Activated gamma-delta T cell treated with Interleukin-2 at 50 U/mL for 16 hours (primary cell): ENCODE measurements at places on chromosomes 11 and 22.

DNA sequence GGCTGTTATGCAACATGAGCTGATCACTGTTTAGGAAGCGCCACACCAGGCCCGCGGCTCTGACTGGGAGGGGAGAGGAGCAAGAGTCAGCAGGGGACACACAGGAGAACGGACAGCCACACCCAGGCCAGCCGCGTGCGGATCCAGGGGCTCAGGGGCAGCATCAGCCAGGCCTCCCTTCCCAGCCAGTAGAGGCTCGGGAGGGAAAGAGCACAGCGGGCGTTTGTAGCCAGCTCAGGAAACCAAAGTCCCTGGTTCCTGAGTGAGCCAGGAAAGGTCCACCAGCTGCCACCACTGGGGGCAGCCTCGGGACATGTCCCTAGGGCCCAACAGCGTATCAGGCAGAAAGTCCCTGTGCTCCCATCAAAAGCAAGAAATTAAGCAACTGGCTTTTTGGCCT lies 71.8 kb upstream of the PITPNB start:
- DNase-seq: no peak

DNA sequence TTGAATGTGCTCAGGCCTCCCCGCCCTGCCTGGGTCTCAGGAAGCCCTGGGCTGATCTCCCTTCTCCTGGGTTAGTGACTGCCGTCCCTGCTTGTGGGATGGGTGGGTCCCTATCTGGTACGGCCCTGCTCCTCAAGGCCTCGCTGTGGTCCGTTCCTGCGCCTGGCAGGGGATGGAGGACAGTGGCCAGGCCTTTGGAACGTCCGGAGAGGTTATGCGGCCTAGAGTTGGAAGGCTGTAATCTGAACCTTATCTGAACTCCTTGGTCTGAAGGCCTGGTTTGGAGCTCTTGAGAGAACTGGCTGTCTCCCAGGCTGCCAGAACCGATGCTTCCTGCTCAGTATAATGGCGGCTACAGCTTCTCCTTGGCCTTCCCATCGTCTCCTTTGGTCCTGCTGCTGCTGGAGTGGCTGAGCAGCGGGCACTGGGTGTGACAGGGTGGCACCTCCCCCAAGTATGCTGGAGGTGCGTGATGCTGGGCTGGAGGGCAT lies 72.8 kb downstream of the FLI1 start:
- DNase-seq: no peak

DNA sequence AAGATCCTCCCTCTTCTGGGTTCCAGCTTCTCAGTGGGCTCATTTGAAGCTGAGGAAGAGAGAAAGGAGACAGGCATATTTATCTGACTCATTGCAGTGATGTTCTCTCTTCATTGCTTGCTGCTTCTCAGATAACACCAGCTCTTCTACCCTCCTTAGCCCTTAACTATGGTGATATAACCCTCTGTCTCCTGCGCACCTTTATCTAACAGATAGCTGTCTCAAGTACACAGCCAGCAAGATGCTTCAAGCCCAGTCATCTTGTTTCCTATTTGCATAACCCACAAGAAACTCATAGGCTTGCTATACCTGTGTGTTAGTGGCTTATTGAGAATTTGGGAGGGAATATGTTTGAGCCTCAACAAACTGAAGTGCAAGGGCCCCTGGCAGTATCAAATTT lies 12.6 kb downstream of the PRSS23 start:
- no peak for DNase-seq

DNA sequence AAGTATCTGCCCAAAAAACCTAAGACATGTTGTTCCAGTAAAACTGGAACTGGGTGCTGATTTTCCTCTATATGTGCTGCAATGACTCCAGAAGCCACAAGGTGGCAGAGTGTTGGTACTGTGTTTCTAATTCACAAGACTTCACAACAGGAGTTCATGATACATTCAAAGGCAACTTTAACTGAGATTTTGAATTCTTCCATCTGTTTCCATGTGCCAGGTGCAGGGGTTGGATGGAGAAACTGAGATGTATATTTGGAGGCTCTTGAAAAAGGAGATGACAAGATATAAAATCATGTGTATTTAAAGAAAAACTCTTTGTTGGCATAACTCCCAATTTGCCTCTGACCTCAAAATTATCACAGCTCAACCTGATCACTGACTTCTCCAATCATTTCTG lies 1098.6 kb upstream of the CCDC90B start:
- no peak for DNase-seq

GRCh38 chr11:107740271-107740670 lies 28.4 kb upstream of the SLN start:
- no peak for DNase-seq

DNA sequence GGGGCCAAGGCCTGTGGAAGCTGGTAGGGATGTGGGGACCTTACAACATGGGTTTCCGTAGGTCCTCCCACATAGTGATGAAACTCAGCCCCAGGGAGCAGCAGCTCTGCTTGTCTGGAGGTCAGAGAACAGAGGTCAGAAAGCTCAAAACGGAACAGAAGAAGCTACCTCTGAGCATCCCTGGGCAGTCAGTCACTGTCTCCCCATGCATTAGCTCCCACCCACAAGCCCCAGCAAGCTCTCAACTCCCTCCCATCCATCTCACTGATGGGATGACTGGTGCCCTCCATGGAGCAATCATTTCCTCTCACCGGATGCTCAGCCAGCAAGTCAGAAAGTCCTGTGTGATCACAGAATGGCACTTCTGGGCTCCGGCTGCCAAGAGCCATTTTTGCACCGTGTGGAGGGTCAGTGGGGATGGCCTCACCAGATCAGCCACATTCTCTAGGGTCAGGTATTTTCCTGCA lies 1.9 kb downstream of the TPP1 start:
- DNase-seq: no peak
